GM18507 (cell line): ENCODE measurements at places on chromosomes 5 and 9.
A peak's percentile ranks its signal among the peaks of the same experiment; 100 is the strongest.

DNA sequence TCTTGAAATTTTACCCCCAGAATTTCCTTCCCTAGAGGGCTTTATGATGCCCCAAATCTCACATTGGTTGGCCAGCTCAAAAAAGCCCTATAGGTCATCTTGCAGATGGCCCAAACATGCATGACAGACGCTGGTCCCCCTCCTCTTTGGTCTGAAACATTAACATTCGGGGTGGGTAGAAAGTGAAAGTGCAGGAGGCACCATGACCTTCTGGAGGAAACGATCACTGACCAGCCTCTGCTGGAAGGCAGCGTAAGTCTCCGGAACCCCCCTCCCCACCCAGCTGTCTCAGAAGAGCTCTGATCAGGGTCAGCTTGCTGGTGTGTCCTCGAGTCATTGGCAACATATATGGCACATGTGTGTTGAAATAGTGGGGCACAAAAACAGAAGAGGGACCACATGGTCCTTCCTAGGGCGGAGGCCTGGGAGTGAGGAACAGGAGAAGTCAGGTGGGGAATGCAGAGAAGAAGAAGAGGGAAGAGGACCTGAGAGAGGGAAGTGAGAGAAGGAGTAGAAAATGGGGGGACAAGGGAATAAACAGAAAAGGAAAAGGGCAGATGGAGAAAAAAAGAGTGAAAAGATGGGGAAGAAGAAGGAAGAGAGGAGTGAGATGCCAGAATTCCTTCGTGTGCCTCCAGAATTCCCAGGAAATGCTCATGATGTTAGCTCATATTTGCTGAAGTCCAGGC lies 46.2 kb downstream of the IL31RA start:
- DNase-seq: no peak

DNA sequence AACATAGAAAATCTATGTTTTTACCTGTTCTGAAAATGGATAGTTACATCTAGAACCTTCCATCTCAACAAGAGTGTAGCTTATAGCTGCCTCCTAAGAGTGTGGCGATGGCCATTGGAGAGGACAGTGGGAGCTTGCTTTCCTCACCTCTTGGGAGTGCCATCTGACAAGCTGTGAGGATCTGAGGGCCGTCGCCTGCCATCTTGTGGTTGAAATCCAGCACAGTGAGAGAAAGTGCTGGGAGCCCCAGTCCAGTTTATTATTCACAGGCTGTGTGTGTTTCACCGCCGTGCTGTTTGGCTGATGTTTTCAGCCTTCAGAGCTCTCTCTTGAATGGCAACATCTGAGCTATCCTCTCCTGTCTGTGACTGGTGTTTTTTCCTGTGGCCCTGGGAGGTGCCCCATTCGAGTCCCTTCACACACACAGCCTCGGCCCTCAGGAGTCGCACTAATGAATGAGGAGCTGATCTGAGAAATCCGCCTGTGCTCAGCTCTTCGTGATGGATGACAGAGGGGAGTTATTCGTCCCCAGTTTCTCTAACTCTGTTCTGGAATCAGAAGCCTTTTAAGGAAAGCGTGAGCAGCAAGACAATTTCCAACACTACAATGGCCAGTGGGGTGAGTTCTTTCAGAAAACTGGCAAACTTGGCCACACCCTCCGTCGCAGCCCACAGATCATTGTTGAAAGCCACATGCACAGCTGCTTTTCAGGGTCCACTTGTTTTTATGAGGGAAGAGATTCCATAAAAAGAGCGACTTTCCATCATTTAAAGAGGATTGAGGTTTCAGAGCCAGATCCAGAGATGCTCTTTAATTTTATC lies 170.3 kb downstream of the PDZD2 start:
- peak; percentile 22 for DNase-seq

GRCh38 chr9:81560851-81561732 lies 128.3 kb downstream of the TLE1 start:
- DNase-seq: no peak

DNA sequence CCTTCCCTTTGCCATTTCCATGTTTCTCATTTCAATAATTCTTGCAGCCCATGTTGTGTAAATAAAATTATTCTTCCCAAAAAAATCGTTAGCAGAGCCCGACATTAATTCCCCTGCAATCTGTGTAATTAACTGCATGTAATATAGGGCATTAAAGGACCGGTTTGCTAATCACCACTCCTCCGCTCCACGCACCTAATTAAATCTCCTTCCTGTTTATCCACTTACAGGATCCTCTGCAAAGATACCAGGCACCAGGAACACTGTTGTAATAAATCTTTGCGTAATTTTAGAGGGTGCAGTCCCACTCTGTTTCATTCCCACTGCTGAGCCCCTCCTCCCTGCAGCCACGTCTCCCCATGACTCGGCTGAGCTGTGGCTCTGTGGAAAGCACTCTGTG lies 105.0 kb upstream of the PPP1R26 start:
- DNase-seq: no peak

- no peak for DNase-seq
Measured at GRCh38 chr5:60541980-60542379, 158.0 kb downstream of the DEPDC1B start.

DNA sequence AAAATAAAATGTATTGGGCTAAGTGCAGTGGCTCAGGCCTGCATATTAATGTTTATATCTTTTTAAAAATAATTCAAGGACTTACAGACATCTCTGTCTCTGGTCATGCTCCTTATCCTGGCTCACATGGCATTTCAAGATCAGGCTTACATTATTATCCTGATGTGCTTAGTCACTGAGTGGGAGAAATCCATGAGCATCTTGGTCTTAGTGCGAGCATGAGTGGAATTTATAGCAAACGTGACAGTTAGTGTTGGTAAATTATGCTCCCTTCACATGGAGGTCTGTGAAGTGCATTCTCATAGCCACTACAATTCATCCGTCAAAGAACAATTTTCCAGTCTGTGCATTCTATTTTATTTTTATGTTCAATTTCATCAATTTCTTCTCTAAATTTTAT lies 237.8 kb upstream of the EDIL3 start:
- DNase-seq: no peak

- no peak for DNase-seq
Measured at GRCh38 chr9:113154471-113154870, 3.7 kb downstream of the SLC31A2 start.

DNA sequence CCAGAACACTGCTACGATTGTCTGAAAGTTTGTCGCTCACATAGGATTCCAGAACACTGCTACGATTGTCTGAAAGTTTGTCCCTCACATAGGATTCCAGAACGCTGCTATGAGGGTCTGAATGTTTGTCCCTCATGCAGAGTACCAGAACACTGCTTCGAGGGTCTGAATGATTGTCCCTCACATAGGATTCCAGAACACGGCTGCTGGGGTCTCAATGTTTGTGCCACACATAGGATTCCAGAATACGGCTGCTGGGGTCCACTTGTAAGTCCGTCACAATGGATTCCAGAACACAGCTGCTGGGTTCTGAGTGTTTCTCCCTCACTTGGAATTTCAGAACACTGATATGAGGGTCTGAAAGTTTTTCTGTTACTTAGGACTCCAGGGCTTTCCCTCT lies 203.3 kb downstream of the FOXD4L6 start:
- DNase-seq: no peak

- no peak for DNase-seq
Measured at GRCh38 chr9:15390201-15390600, 32.5 kb upstream of the SNAPC3 start.

GRCh38 chr9:136143215-136144001 lies 24.7 kb upstream of the TMEM250 start:
- DNase-seq: no peak

- DNase-seq: no peak
Measured at GRCh38 chr9:108386859-108387384, 468.9 kb downstream of the ACTL7B start.

DNA sequence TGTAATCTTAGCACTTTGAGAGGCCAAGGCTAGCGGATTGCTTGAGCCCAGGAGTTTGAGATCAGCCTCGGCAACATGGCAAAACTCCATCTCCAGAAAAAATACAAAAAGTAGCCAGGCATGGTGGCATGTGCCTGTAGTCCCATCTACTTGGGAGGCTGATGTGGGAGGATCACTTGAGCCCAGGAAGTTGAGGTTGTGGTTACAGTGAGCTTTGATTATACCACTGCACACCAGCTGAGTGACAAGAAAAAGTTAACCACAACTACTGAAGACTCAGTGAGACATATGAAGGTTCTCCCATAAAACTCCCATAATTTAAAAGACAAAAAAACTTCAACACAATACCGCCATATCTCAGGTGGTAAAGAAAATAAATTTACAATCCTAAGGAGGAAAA lies 98.0 kb downstream of the NR6A1 start:
- DNase-seq: no peak

GRCh38 chr5:61228691-61229280 lies 66.5 kb upstream of the SMIM15 start:
- no peak for DNase-seq

DNA sequence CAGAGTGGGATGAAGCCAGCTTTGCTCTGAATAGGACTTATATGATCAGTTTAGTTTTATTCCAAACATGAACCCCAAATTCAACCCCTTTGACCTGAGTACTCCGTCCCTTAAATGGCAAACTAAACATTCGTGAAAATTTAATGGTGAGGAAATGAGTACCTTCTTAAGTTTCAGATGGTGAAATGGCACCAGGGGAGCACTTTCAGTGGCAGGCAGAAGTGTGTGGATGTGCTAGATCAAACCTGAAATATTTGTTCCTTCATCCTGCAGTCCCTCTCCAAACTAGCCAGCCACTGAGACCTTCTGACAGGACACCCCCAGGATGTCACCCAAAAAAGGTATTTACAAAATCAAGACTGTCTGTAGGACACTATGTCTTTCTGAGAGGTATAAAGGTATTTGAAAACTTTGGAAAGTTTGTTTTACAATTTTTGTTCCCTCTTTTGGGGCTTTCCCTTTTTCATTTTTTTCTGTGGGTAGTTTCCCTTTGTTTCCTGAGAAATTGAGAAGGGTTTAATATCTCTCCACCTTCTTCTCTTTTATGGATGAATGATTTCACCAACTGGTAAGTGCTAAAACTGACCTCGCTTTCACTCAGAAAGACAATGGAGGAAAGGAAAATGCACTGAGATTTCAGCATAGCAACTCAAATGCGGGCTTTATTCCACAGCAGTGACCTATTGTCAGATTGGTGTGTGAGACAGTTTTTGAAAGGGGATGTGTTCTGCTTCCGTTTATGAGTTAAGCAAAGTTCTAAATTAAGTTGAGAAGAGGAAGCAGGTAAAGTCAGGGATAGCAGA lies 127.1 kb downstream of the TMC1 start:
- no peak for DNase-seq

DNA sequence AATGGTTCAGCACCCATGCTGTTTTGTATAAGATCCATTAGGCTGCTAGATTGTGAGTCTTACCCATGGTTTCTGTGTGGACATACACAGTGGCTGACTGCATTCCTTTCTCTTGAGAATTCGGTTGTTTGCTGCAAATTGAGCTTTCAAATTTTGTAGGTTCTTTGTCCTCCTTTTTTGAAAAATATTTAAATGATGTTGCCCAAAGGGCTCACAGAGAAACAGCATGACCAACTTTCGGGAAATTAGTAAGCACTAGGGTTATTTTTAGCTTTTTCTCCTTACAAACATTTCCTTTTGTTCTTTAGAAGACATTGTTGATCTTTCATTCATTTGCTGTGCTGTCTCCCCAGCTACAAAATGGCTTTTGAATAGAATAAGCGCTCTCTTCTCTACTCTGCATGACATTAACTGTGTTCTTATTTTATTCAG lies 79.4 kb downstream of the NLN start:
- DNase-seq: no peak

DNA sequence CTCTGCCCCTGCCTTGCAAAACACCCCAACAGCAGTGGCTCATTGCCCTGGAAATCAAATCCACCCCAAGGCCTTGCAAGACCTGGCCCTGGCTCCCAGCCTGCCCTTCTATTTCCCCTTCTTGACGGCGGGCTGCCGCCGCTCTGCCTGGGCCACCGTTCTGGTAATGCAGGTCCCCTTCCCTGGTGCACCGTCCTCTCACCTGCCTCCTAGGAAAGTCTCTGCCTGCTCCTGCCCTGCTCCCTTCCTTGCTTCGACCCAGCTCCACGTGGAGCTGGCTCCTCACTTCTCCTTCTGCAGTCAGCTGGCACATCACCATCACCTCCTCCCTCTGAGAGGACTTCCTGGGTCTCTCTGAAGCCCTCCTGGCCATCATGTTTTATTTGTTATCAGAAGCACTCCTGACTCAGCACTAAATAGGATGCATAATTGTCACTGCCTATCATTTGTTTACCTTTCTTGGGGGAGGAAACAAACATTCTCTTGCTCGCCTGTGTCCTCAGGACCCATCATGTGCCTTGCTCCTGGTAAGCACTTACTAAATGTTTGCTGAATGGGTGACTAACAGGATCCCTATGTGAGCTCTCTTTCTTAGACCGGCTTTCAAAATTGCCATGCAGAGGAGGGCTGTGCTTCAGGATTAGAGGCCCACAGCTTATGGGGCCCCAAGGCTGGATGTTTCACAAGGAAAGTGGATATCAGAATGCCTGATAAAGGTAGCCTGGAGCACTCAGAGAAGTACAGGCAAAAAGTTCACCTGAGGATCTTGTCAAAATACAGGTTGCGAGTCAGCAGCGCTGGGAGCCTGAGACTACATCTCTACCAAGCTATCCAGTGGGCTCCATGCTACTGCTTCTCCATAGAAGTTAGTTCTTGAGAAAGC lies 19.6 kb upstream of the C5orf47 start:
- DNase-seq: no peak

GRCh38 chr9:83425240-83425639 lies 113.0 kb downstream of the FRMD3 start:
- DNase-seq: no peak

DNA sequence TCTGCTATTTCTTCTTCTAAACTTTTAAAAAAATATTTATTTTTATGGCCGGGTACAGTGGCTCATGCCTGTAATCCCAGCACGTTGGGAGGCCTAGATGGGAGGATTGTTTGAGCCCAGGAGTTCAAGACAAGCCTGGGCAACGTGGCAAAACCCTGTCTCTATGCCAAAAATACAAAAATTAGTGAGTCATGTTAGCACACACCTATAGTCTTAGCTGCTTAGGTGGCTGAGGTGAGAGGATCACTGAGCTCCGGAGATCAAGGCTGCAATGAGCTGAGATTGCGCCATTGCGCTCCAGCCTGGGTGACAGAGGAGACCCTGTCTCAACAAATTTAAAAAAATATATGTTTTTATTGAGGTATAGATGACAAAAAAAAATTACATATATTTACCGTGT lies 5.6 kb downstream of the AP3S1 start:
- no peak for DNase-seq

DNA sequence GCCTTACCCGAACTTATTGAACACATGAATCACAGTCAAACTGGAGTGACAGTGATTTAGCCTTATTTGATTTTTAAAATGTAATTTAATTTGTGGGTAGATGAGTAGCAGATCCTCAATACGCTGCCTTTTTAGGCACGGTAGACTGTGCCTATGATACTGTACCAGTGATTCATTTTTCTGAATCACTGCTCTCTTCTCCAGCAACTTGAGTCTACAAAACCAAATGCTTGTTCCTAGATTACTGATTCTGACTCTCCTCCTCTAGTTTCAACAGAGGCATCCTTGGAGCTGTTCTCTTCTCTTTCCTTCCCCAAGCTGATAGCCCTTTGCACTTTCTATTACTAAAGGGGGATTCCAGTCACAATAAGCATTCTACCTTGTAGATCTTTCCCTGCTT lies 94.3 kb upstream of the IL7R start:
- DNase-seq: no peak
